ENCODE measurements at places on chromosomes 1 and 21.

DNA sequence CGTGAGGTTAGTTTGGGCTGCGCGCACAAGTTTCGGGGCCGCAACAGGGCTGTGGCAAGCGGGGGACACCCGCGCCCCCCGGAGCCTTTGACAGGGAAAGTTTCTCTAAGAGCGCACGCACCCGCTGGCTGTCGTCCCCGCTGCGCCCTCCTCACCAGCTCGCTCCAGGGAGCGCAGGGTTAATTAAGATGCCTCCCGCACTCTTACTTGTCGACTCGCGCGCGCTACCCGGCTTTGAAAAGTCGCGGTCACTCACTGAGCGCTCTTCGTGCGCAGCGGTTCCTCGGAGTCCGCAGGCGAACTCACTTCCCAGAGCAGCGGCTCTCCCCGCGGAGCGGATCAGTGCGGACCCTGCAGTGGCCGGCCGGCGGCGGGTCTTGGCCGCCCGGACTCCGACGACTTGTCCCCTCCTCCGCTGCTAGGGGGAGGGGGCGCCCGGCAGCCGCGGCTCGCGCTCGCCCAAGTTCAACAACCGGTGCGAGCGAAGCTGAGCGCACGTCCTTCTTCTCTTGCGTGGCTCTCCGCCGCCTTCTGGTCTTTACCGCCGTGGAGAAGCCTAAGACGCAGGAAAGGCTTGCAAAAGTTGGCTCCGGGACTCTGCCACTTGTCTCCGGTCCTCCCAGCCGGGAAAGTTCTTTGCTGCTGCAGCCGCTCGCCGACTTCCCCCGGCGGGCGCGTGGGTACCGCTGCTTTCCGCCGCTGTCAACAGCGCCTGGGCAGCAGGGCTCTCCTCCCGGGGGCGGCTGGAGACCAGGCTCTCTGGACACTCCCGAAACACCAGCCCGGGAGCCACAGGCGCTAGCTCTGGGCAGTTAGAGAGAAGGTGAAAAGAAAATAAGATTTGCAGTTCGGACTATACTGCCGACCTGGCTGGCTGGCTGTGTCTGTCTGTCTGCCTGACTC lies 506 bp downstream of the JUN start:
- peak; percentile 31 for DNase-seq

DNA sequence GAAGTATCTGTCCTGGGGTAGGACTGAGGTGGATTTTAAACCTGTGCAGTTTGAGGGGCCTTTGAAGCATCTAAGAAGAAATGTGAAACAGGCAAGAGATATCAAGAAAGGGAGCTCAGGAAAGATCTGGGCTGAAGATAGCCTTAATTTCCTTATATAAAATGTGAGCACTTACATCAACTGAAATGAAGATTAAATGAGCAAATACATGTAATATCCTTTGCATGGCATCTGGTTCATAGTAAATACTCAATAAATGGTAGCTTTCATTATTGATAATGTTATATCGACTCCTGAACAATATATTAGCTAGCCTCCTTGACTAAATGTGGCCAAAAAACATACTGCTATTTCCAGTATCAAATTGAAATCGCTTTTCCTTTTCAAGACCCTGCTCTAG lies 2.5 kb downstream of the LIN9 start:
- no peak for DNase-seq

DNA sequence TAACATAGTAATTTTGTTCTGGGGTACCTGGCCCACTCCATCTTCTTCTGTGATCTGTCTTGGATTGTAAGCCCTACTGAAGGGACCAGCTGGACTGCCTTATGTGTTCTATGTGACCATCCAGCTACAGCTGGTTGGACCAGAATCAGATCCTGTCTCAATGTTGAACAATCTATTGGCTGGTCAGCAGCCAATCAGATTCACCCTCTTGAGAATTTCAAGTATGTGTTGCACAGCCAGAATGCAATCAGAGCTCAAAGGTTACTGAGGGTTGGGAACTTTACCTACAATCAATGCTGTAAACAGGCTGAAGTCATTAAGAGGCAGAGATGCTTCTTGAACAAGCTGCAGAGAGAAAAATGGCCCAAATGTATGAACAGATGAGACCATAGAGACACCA lies 61.9 kb downstream of the KCNC4 start:
- no peak for DNase-seq

GRCh38 chr1:155392898-155393411 lies 72.3 kb downstream of the RUSC1 start:
- DNase-seq: no peak

GRCh38 chr1:157450106-157450505 lies 102.2 kb downstream of the FCRL5 start:
- DNase-seq: no peak

DNA sequence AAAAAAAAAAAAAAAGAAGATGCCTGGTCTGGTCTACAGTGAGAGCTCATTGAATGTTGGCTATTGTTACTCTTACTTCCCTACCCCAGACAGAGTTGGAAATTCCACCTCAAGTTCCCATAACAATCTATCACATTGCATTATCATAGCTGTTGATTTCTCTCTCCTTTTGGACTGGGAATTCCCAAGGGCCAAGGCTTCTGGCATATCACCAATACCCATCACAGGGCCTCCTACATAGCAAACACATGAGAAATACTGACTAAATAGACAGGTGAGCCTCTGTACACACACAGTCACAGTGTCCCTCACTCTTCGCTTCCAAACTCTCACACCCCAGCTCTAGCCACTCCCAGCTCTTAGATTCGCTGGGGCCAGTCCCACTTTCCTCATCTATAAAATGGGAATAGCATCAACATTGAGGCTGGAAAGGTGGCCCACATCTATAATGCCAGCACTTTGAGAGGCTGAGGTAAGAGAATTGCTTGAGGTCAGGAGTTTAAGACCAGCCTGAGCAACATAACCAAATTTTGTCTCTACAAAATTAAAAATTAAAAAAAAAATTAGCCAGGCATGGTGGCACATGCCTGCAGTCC lies 6.4 kb downstream of the PTAFR start:
- no peak for DNase-seq

GRCh38 chr1:5565281-5566125 lies 426.7 kb downstream of the NPHP4 start:
- no peak for DNase-seq

DNA sequence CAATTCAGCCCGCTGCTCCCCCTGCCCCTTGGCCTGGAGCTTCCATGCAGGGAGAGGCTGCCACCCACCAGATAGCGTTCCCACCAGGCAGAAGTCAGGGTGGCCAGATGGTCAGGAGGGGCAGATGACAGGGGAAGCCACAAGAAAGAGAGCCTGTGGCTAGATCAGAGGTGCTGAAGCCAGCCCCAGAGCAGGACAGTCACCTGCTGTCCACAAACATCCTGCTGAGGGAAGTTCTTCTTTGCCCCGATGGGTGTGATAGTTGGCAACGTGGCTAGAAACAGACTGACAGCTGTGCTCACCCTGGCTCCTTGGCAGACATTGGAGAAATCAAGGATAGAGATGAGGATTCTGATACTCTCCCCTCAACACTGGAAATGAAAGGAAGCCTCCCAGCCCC lies 27.2 kb upstream of the SRP9 start:
- no peak for DNase-seq

DNA sequence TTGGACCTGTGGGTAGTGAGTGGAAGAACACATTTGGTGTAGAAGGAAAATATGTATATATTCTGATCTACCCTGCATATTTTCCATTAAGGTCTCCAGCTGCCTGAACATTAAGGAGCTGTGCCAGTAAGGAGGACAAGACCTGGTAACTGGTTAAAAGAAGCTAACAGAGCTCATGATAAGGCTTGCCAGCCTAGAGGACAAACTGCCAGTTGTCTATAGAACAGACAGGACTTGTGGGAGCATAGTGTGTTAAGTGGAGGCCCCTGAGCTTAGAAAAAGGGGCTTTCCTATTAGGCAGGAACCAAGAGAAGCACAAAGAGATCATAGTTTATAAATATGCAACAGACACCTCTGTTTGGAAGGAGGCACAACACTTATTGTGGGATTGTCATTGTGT lies 23.0 kb downstream of the DNM3 start:
- no peak for DNase-seq

DNA sequence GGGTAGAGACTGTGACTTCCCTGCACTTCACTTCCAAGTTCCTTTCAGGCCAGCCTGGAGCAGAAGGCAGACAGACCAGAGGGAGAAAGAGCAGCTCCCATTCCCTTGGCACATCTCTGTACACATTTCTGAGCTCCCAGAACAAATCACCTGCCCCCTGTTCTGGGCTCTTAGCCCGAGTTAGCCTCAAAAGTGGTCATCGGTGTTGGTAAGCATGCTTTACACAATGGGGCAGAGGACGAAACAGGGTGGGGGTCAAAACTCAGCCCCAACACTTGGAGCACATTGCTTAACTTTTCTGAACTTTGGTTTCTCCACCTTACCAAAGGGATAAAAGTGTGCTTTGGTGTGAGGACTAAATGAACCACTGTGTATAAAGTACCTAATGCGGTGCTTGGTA lies 98.7 kb downstream of the DAB1 start:
- no peak for DNase-seq

GRCh38 chr21:31201144-31201543 lies 142.9 kb downstream of the TIAM1 start:
- DNase-seq: no peak

GRCh38 chr21:33496345-33496744 lies 4.8 kb upstream of the DNAJC28 start:
- no peak for DNase-seq

- DNase-seq: no peak
Observed at GRCh38 chr1:48061162-48062136, 64.3 kb upstream of the TRABD2B start.

- no peak for DNase-seq
Observed at GRCh38 chr1:226195144-226195543, 8.6 kb upstream of the ACBD3 start.

GRCh38 chr1:42924851-42925760 lies 33.6 kb downstream of the SLC2A1 start:
- DNase-seq: peak; percentile 30

DNA sequence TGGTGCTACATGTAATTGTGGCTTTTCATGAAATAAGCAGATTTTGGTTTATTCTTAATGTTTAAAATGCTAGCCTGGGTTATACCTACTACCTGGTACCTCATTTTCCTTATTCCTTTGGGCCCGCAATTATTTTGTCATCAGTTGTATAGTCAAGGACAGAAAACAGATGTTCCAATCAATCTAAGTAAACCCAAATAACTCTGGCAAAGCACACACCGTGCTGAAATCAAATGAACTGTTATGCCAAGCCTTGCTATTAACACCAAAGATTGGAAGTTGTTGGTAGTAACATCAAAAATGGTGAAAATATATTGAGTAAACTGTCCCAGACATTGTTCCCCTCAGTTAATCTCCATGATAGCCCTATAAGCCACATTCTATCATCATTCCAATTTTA lies 248.9 kb downstream of the FGGY start:
- DNase-seq: no peak

GRCh38 chr1:162003830-162004215 lies 19.8 kb downstream of the OLFML2B start:
- DNase-seq: no peak

GRCh38 chr1:183593356-183593755 lies 3.1 kb upstream of the NCF2 start:
- no peak for DNase-seq

DNA sequence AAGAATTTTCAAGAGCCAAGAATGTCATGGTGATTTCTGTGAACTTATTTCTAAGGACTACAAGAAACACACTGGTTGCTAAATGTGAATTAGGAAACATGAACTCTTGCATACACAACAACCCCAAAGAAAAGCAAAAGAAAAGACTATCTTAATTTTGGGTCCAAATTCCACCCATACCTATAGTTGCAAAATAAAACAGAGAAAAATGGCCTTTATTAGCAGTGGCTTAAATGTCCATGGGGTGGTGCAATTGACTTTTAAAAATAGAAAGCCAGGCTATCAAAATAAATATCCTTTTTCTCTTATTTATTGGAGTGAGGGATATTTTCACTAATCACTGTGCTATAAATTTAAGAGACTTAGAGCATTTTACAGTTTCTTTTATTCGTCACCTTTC lies 80.9 kb upstream of the DPYD start:
- DNase-seq: no peak

GRCh38 chr1:200415227-200415626 lies 5.4 kb upstream of the ZNF281 start:
- no peak for DNase-seq
